ENCODE measurements at places on chromosomes 11 and 22.
A peak's percentile ranks its signal among the peaks of the same experiment; 100 is the strongest.

GRCh38 chr22:17836992-17837742 lies 62.9 kb upstream of the BID start:
- DNase-seq = peak; percentile 53

GRCh38 chr11:74505911-74506310 lies 12.4 kb upstream of the LIPT2 start:
- no peak for DNase-seq

- DNase-seq = no peak
Measured at GRCh38 chr22:44441401-44442185, 56.4 kb downstream of the RTL6 start.

- DNase-seq = peak; percentile 64
Measured at GRCh38 chr11:77557553-77557952, 32.2 kb upstream of the AQP11 start.

DNA sequence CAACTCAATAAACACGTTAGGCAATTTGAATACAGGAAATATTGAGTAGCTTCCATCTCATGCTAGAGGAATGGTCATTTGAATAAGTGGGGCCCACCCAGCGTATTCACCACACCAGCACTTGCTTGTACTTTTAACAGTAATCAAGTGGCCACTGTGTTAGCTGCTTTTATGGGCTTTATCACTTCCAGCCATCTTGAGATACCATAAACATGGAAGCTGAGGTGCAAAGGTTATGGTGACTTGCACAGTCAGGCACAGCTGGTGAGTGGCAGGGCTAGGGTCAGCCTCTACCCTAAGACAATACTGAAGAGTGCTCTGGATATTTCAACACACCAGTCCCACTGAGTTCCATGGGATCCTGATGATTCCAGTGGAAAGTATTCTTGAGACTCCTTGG lies 6.7 kb downstream of the JOSD1 start:
- DNase-seq = no peak

DNA sequence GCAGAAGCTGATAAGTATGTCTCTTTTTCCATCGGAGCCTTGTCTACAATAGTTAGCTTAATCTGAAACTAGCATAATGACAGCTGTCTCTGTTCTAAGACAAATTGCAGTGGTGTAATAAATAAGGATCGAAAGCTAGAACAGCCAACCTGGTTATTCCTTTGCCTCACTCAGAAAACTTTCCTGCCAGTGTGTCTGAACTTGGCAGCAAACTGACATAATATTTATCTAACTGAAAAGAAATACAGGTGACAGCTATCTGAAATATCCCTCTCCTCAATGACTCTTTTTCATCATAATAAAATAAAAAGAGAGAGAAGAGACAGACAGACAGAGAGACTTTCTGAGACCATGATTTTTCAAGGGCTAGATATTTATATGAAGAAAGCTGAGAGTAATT lies 642.5 kb downstream of the LRRC4C start:
- DNase-seq = no peak

DNA sequence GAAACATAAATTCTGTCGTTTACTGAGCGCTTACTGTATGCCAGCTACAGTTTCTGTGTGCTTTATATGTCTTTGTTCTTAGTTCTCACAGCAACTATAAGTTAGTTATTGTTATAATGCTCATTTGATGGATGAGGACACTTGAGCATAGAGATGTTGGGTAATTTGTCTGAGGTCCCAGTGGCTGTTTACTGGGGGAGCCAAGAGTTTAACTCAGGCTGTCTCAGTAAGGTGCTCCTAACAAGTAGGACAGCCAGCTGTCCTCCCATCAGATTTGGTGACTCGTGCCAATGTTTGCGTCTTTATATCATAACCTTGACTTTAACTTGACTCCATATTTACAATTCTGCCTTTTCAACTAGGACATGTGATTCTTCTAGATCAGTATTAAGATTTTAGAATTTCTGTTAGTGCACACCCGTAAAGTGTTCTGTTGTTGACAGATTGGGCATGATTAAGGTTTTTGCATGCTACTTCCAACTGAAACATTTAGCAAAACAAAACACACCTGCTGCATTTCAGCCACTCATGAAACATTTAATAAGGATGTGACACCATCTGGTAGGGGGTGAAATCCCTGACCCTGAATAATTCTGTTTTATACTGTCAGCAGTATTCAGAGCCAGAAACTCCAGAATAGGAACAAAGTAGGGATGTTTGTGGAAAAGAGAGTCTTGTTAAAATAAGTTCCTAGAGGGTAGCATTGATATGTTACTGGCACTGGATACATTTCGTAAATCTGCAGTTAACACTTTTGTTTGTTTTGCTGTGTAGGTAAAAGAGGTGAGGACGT lies 1.9 kb downstream of the REXO2 start:
- no peak for DNase-seq

- DNase-seq = no peak
Measured at GRCh38 chr22:47393191-47393590, 630.7 kb downstream of the TBC1D22A start.

DNA sequence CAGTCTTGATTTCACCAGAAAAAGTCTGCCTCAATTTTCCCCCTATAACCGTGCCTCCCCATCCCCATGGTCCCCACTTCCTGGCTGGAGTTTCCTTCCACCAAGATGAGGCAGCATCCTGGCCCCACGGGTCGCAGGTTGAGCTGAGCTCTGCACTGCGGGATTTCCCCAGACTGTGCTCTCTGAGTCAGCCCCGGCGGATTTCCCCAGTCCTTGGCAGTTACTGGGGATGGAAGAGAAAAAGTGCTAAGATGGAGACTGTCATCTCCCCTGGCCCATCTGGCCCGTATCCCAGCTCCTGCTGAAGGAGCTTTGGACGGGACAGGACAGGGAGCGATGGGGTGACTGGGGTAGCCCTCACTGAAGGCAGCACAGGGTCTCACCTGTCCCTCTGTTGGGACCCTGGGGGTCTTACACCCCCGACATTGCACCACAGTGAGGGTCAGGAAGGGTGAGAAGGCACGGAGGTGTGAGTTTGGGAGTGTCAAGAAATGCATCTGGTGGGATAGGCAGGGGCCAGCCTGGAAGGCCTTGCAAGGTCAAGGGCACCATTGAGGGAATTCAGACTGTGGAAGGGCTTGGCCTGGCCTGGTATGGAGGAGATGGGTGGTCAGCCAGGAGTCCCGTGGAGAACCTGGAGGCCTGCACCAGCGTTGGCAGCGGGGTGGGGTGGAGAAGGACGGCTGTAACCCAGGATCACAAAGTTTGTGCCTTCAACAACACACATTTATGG lies 36.5 kb downstream of the NADSYN1 start:
- DNase-seq = no peak

- no peak for DNase-seq
Measured at GRCh38 chr11:9738116-9738515, 74.2 kb downstream of the SWAP70 start.

GRCh38 chr11:21771097-21771496 lies 421.8 kb upstream of the ANO5 start:
- DNase-seq = no peak

DNA sequence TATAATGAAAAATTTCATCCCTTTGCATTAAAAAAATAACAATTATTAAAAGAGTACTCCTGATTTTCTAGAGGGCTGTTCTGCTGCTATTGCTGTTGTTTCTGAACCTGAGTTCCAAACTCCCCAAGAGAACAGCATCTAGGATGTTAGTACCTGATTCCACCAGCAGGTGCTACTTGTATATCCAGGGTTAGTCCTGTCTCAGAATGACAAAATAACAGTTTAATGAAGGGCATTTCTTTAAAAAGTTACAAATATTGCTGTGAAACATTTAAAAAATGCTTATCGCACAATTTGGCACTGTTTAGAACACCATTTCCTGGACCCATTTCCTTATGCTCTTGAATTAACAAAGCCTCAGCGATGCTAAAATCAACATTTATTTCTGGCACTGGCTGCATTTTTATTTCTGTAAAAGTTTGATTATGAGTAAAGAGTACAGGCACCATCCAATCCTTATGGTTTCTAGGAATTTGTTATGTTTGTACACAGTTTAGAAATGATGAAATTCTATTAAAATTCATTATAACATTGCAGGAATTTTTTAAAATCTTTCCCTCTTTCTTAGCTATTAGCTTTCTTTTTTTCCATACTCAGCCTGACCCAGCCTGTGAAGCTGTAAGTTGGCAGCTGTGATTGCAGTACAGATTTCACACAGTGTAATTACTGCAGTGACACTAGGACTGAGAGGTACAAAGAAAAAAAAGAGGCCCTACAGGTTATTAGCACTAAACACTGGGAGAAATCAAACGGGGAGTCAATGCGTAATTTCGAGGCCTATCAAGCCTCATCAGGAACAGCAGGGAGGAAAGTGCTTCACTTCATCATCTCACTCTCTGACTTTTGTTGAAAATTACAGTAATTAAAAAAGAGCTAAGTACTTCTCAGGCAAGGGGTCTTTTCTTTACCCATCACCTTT lies 208.8 kb downstream of the DCDC1 start:
- DNase-seq = peak; percentile 22

DNA sequence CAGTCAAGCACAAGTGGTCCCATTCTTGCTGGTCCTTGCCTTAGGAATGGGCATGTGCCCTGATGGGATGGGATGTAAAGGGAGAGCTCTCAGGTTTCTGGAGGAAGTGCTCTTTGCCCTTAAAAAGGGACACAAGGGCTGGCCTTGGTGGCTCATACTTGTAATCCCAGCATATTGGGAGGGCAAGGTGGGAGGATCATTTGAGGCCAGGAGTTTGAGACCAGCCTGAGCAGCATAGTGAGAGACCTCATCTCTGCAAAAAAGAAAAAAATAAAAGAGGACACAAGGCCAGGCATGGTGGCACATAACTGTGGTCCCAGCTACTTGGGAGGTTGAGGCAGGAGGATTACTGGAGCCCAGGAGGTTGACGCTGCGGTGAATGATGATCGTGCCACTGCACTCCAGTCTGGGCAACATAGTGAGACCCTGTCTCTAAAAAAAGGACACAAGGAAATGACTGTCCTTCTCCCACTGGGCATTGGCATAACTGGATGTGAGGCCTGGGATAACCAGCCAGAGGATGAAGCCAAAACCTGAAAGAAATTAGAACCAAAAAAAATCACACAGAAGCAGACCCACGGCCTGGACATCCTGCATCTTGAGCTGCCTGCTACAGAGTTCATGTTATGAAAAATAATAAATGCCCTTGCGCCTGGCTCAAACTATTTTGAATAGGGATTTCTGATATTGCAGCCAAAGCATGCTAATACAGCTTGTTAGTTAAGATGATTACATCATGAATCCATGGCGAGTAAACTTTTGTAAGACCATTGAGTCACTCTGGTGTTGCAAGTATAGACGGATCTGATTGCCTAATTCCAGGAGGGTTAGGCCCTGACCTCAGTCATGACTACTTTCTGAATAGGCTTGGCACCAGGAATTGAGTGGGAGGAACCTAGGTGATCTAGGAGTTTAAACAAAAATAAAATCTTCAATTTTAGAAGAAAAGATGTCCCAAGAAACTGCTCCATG lies 12.9 kb upstream of the CRKL start:
- DNase-seq = no peak

GRCh38 chr22:31561238-31561887 lies 65.0 kb downstream of the SFI1 start:
- peak; percentile 90 for DNase-seq

- no peak for DNase-seq
Measured at GRCh38 chr22:31748490-31748889, 1.4 kb downstream of the PRR14L start.

DNA sequence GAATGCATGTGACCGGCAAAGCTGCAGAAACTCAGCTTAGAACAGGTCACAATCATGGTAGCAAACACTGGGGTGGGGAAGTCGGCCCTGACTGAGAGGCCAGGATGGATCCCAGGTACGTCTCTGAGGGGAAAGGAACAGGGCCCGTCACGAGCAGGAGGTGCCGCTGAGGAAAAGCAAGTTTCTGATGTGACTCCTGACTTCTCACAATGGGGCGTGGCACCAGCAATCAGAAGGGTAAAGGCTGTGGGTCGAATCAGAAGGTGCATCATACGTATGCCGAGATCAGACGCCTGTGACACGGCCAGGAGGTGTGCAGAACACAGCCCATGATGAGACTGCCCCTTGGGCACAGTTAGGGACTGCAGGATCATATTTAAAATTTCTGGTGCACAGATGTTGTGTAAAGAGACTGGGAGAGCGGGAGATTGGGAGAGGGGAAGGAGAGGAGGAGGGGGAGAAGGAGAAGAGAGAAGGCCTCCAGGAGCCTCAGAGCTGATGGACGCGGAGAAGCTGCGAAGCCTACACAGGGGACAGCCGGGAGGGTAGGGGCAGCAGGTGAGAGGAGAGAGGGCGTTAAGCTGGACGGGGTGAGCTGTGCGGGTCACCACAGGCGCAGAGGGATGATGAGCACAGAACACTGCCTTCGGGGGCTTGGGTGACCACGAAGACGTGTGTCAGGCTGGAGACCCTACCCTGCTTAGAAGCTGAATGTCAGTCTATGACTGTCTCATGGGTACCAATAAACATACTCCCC lies 30.7 kb downstream of the KRTAP5-5 start:
- DNase-seq = no peak

- no peak for DNase-seq
Measured at GRCh38 chr11:77806993-77807392, 13.5 kb downstream of the RSF1 start.

DNA sequence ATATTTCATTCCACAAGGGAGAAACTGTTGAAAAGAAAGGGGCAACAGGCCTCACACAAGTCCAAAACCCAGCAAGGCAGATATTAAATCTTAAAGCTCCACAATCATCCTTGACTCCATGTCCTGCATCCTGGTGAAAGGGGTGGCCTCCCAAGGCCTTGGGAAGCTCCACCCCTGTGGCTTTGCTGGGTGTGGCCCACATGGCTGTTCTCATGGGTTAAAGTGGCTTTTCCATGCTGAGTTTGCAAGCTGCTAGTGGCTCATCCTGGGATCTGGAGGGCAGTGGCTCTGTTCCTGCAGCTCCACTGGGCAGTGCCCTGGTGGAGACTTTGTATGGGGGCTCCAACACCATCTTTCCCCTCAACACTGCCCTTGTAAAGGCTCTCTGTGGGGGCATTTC lies 106.4 kb downstream of the CTNND1 start:
- no peak for DNase-seq

DNA sequence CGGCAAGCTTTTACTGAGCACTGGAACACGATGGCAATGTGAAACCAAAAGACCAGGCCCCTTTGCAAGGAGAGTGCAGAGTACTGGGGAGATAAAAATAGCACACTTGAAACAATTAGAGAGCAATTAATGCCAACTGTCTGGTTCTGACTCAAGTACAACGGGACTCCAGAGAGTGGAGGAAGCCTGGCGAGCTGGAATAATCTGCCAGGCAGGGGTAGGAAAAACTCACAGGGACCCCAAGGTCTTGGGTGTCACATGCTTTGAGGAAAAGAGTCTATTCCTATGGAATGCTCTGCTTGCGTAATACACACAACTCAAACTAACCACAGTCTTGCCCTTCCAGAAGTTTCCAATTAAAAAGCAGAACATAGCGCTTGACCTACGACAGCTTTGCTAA lies 113.0 kb upstream of the CLMP start:
- DNase-seq = no peak

Data from iPS-NIHi11 (cell line).